Mucosa of descending colon (tissue), 3 donors: ENCODE measurements at places on chromosomes 1 and 21. TPM values are rescaled to one million over a fixed set of nuclear protein-coding genes. Genes with fewer than 3 reads are reported as not detected.

DNA sequence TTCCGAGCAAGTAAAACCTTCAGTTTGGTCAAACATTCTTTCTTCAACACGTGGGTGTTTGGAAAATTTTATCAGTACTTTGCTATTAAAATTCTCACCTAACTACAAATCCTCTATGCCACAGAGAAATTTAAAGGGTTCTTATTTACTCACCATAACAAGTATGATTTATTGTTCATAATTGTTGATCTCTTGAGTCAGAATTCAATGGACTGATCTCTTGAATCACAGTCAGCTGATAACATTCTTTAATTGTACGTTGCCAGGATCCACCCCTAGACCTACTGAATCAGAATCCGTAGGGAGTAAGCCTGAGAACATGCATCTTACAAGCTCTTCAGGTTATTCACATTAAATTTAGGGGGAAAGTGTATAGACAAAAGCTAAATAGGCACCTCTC, 51.2 kb downstream of the DIPK1A start:
- DNase-seq: no peak

The TPTE gene
- total RNA-seq: not detected

The AMY1A gene
- not detected for total RNA-seq

- DNase-seq: no peak
Measured at GRCh38 chr1:50197216-50197615, 88.5 kb downstream of the ELAVL4 start.

GRCh38 chr1:41020654-41021053, 871 bp downstream of the SLFNL1 start:
- no peak for DNase-seq

GRCh38 chr1:195617106-195617505, 991.1 kb downstream of the KCNT2 start:
- DNase-seq: no peak
